G401 (cell line): ENCODE measurements at places on chromosomes 3 and 15.

- no peak for DNase-seq
Observed at GRCh38 chr15:52109559-52110451, 2.8 kb downstream of the BCL2L10 start.

- peak; percentile 73 for DNase-seq
Observed at GRCh38 chr3:178078953-178079352, 457.3 kb upstream of the KCNMB2 start.

- DNase-seq, result no peak
Observed at GRCh38 chr3:48935530-48935929, 16.9 kb downstream of the ARIH2 start.

DNA sequence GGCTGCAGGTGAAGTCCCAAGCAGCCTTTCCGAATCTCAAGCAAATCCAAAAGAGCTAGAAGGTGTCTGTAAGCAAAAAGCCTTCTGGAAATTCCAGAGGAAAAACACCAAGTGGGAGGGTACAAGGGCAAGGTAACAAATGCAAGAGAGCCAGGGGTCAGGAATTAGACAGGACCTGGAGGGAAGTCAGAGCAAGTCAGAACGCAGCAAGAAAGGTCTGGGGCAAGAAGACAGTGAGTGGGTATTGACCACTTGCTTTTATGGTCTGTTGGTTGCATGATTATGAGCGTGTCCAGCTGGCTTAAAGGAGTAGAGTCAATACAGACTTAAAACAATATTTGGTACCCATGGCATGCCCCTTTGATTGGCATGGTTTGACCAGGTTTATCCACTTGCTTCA lies 66.7 kb upstream of the OXTR start:
- DNase-seq, result no peak

- peak; percentile 35 for DNase-seq
Observed at GRCh38 chr3:188348435-188349244, 194.7 kb downstream of the LPP start.

- peak; percentile 67 for DNase-seq
Observed at GRCh38 chr3:177441813-177442646, 244.7 kb upstream of the TBL1XR1 start.

GRCh38 chr15:71366926-71367325 lies 251.7 kb downstream of the THSD4 start:
- no peak for DNase-seq

GRCh38 chr3:194756460-194756779 lies 70.7 kb downstream of the FAM43A start:
- DNase-seq, result peak; percentile 14

DNA sequence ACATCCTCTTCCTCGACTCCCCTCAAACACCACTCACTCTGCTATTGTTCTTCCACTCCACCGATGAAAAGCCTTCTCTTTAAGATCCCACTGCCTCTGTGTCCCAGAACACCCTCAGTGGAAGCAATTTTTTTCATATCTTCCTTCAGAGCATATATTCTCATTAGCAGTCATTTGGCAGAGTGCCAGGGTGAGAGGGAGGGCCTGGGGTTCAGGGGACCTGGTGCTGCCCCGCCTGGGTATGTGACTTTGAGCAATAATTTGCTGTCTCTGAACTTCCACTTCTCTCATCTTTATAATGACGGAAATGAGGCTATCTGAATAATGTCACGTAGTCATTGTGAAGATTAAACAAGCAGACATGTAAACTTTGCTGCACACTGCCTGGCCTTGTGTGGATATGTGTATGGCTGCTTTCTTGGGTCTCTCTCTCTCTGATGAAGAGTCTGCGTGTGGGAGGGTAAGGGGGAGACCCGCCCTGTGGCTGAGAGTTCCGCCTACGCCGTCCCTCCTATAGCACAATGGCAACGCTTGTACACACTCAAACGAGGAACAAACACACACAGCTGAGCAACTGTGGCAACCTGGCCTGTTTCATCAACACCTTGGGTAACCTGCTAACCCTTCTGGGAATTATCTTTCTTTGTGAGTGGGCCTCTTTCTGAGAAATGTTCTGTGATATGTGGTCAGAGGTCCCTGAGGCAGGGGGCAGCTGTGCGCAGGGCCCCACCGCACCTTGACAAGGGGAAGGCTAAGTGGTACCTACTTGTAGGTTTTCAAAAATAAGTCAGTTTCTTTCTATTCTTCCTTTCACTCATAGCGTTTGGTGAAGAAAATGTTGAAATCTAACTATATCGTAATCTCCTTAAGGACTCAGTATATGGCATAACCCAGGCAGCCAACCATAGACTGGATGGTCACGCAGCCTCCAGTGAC lies 369.8 kb downstream of the SV2B start:
- DNase-seq, result peak; percentile 3

DNA sequence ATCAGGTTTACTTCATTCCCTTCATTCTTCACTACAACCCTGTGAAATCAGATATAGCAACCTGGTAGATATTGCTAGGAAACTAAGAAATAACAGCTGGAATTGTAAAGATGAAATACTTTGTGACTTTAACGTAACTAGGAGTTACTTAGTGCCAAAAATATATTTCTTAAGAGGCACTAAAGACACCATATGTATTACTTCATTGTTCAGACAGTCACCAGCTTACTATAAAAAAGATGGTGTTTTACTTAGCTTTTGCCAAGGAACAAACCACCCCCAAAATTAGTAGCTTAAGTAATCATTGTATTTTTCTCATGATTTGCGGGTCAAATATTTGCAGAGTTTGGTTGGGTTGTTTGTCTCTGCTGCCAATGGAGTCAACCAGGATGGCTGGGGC lies 62.5 kb downstream of the PROS1 start:
- no peak for DNase-seq

GRCh38 chr3:9864200-9864927 lies 15.7 kb downstream of the CIDEC start:
- DNase-seq, result peak; percentile 18

GRCh38 chr3:191263365-191263764 lies 64.3 kb downstream of the OSTN start:
- no peak for DNase-seq

DNA sequence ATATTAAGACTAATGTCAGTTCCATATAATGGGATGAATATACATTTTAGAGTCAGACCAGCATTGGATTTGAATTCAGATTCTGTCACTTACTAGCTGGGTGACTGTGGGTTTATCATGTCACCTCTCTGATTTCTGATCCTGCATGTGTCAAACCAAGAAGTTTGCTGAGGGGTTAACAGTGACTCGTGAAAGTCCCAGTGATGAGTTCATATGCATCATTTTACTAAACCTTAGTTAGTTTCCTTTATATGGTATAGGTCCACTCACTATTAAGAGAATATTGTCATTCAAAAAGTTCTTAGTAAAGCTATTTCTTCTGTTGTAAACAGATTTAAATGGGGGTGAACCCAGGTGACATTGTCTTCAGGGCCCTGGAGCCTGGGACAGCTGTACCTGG lies 102.3 kb downstream of the ZNF621 start:
- no peak for DNase-seq

GRCh38 chr3:120171134-120171873 lies 77.1 kb upstream of the GSK3B start:
- peak; percentile 48 for DNase-seq

- DNase-seq, result peak; percentile 83
Observed at GRCh38 chr15:80531388-80531787, 127.2 kb downstream of the ARNT2 start.

DNA sequence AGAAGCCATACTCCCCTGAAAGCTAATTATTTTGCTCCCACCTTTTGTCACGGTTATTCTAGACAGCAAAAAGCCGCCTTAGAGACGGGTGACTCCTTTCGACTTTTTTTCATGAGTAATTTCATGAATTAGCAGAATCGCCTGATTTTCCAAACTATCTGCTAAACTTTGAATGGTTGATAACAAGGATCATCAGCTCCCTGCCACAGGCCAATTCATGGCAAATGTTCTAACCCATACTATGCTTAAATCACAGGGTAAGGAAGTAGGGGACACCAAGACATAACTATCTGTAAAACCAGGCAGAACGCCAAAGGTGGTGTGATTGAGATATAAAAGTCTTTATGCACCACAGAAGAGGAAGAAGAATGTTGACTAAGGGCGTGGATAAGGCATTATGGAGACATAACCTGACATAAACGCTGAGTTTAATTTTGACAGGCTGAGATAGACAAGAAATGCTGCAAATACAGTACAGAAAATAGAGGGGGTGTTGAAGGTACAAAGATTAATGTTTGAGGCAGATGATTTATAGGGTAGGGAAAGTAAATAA lies 891 bp upstream of the DMXL2 start:
- DNase-seq, result no peak

GRCh38 chr3:11569156-11569741 lies 74.5 kb downstream of the VGLL4 start:
- no peak for DNase-seq

DNA sequence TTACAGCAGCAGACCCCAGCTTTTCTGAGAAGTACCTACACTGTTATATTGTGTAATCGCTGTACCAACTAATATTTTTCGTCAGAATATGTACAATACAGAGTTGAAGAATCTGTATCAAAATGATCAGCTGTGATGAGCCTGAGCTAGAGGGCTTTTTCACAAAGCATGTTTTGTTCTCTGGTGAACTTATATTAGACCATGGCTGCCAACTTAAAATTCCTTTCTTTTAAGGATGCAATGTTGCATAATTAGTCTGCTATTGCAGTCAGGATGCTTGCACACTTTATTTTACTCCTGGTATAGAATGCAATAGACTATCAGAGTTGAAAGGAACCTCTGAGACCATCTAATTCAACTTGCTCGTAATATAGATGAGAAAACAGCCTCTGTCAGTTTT lies 127.8 kb downstream of the RBMS3 start:
- no peak for DNase-seq

GRCh38 chr3:154120961-154121700 lies at the start of gene ARHGEF26:
Gene ARHGEF26 (plus strand): TSS chr3:154121390. CDS start chr3:154121993, 603 bp downstream.
- peak; percentile 33 for DNase-seq

GRCh38 chr3:66039590-66039887 lies 821 bp upstream of the MAGI1 start:
- DNase-seq, result no peak

DNA sequence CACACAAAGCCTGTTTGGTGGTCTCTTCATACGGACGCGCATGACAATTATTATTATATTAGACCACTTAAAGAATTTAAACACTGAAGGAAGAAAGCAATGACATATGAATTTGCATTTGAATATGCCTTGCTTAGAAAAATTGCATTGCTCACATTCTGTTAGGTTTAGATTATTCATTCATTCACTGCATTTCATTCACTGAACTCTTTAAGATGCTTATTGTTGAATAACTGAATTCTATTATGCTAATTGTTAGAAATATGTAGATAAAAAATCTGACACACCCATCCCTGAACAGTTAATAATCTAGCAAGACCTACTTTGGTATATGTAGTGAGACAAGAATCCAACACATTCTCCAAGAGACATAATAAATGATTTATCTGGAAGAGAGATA lies 94.4 kb upstream of the PEX5L start:
- DNase-seq, result no peak
